ENCODE measurements at places on chromosomes 16 and 17. TPM values are rescaled to one million over a fixed set of nuclear protein-coding genes. Genes with fewer than 3 reads are reported as not detected.

DNA sequence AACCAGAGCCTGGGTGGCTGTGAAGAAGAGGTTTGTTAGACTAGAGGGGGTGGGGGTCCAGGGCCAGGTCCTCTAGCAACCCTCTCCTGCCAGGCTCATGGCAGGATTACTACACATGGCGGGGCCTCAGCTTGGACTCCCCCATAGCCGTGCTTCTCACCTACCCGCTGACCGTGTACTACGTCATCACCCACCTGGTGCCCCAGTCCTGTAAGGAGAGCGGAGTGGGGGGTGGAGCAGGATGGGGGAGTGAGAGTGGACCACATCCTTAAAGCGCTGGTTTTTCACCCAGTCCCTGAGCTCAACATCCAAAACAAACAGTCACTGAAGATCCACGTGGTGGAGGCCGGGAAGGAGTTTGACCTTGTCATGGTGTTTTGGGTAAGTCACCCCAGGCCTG is 4.2 kb upstream of the CXCL16 start:
- DNase-seq = no peak

SLC39A11 gene
- 7.9 TPM for total RNA-seq

CHST5 gene
- not detected for total RNA-seq

DNA sequence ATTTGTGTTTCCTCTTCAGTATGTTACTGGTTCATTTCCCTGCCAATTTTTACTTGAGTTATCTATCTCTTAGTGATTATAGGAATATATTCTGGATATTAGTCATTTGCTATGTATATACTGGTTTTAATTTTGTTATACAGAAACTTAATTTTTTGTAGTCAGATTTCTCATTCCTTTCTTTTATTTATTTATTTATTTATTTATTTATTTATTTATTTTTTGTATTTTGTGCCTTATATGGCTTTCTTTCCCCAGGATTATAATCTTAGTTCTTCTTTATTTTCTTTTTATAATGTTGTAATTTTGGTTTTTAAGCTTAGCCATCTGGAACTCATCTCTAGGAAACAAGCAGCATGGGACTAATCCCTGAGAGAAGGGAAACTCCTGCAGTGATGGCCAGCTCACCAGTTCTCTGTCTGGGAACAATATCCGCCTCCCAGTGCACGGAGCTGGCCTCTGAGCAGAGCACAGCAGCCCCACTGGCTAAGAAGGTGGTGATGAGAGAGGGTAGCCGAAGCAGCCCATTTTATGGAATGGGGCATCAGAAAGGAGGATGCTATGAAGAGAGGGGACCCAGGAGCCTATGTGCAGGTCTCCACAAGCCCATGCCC is 54.5 kb upstream of the ADORA2B start:
- DNase-seq = no peak

DNA sequence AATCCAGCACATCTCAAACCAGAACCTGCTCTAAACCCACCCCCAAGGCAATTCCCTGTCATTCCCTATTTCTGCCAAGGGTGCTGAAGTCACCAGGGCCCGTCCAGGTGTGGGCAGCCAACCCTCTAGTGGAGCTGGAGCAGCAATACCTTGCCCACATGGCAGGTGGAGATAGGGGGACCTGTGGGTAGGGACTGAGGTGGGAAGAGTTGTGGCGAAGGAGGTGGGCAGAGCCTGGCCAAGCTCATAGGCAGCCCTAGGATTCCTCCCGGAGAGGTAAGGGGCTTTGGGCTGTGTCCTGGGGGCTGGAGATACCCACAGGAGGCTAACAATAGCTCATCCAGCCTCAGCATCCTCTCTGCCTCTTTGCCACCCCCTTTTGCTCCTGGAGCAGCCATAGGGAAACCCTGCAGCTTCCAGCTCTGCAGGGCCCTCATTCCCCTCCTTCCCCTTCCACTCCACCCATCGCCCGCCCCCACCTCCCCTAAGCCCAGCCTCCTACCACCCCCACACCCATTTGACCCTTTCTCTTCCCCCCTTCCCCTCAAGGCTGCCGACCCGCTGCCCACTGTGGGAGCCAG is 30.4 kb upstream of the CRHR1 start:
- DNase-seq = no peak

- no peak for DNase-seq
Measured at GRCh38 chr16:75801307-75801706, 75.0 kb upstream of the CPHXL start.

DNA sequence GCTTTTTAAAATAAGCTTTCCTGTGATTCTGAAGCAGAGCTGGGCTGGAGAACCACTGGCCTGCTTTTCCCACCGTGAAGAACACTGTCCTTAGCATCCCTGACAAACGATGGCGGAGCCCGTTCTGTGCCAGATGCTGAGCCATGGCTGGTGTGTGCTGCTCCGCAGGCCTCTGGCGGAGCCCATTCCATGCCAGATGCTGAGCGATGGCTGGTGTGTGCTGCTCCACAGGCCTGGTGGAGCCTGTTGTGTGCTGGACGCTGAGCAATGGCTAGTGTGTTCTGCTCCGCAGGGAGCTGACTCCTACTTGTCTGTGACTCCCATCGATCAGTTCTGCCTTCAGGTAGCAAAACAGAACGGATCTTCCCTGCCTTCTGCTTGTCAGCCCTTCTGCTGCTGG is 4.3 kb downstream of the ENDOV start:
- DNase-seq = no peak

BCO1 gene
- total RNA-seq = not detected

- DNase-seq = no peak
Measured at GRCh38 chr16:85480727-85481101, 132.4 kb upstream of the GSE1 start.

FOXN1 gene
- total RNA-seq = not detected

- peak; percentile 92 for DNase-seq
Measured at GRCh38 chr16:15811481-15812400, 45.1 kb downstream of the MYH11 start.

DNA sequence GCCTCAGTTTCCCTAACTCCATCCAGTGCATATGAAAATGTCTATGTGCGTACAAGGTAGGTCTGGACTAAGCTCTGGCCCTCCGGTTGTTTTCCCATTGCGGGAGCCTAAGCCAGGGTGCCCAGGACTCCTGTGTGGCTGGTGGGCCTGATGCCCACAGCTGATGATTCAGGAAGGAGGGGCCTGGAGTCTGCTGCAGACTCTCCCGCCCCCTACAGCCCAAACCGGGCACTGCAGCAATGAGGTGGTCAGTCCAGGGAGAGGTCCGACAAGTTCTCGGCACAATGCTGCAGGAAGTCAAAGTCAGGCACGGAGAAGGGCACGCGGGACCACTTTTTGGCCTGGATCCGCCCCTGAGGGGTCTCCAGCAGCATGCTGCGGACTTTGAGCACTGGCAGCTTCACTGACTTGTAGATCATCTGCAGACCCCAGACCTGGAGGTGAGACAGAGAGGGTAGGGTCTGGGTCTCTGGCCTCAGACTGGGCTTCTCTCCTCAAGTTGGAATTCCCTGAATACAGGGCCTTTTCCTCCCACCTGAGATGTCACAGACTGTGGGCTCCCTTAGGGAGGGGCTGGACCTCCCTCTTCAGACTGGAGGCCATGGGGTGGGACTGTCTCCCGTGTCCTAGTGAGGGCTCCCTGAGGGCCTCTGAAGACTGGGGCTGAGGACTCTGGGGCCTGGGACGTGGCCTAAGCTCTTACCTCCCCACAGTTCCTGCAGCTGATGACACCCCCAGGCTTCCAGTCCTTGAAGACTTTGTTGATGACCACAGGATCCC is 3.4 kb upstream of the ZNF385C start:
- peak; percentile 51 for DNase-seq

PRPF8 gene
- 69.7 TPM for total RNA-seq

TP53TG3 gene
- total RNA-seq = 0.10 TPM

TEX14 gene
- not detected for total RNA-seq

GCSH gene
- total RNA-seq = 61.9 TPM

DNA sequence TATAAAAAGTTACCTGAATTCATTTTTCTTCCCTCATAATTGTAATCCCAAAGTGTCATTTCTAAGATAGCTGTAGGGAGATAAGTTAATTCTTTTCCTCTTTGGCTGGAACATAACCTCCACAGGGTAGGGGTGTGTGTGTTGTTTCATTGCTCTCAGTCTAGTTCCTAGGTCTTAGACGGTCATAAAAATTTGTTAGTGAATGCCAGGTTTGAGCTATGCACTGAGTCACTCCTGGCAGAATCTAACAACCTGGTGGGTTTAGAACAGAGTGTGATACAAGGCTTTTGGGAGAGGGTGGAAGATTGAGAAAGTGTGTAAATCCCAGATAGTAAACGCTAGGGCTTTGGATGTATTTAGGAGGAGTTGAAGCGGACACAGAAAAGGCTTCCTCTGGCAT is 894 bp upstream of the PHKG2 start:
- peak; percentile 22 for DNase-seq

RSPRY1 gene
- 42.0 TPM for total RNA-seq

METTL22 gene
- 14.8 TPM for total RNA-seq

DNA sequence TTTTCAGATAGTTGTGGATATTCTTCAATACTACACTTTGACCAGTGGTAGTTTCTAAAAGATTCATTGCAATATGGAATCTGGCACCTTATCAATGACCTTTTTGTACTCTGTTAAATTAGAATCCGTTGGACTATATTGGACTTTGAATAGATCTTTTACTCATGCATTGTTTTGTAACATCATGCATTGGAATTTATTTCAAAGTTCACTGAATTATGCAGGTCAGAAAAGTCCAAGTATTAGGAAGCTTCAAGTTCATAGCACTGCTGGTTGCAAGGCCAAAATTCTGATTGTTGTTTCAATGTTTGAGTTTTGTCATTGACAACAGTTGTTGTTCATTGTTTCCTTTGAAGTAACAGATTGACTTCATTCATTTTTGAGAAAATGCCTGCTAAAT is 7.9 kb upstream of the DHRS11 start:
- no peak for DNase-seq

DNA sequence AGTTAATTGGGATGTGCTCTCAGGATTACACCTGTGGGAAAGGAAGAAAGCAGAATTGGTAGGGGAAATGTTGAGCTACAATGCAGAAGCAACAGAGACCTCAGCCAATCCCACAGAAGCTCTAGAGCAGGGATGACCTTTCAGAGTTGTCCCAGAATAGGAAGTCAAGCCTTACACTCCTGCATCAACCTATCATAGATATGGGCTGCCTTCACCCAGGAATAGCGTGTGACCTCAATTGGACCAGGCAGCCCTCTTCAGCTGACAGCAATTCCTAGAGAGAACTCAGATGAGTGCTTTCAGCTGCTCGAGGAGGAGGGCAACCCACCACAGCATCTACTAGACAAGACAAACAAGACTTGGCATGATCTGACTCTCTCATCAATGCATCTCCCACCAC is 189.7 kb downstream of the TMEM132E start:
- DNase-seq = no peak

DNA sequence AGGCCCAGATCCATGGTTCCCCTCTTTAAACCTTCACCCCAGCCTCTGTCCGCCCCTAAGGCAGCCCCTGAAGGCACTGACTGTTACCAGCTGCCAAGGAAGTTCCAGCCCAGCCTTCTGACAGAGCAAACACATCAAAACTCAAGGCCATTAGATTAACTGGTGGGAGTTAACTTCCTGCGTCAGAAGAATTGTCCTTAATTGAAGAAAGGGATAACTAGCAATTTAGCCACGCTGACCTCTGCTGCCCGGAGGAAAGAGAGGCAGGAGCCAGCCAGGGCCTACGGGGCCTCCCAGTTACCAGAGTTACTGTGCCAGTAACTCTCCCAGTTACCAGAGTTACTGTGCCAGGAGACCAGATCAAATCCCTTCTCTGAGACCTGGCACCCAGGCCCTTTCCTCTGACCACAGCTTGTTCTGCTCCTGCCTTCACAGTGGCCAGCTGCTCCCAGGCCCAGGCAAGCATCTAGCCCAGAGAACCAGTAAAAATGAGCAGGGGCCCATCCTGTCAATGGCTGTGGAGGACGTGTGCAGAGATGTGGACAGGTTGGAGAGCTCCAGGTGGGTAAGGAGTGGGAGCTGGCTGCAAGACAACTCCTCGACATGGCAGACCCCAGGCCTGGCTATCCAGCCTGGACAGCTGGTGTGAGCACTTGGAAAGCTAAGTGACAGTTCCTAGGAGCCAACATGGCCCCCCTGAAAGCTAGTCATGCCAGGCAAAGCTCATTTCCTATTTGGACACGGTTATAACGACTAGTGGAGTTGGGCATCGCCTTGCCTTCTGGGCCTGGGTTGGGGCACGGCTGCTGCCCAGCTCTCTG is 2.8 kb upstream of the PITPNM3 start:
- DNase-seq = no peak

DNA sequence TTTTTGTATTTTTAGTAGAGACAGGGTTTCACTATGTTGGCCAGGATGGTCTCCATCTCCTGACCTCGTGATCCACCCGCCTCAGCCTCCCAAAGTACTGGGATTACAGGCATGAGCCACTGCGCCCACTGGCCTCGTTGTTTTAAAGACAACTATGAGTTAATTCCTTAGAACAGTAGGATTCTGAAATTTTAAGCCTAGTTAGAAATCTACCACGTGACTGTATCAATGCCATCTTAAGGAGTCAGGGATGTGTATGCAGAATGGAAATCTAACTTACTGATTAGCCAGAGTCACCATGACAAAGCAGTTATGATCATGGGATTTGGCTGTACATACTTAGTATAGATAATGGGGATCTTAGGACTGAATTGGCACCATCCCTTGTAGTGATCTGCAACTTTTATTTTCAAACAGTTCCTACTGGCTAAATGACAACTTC is 2.8 kb downstream of the CEP20 start:
- DNase-seq = no peak

RGS11 gene
- not detected for total RNA-seq

DNA sequence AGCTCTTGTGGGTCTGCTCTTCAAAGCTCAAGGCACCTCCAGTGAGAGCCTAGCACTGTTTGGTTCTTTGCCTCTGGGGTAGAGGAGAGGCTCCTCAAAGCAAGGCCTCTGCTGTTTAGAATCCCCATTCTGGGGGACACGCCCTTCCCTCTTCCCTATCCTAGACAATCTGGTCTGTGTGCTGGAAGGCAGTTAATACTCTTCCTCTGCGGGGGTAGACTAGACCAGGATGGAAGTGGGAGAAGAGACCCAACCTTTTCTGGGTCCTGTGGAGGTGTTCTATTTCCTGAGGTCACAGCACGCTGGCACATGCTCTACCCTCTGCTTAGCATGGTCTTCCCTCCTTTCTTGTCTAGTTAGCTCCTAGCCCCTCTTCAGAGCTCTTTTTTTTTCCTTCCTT is 7.7 kb downstream of the ERAL1 start:
- DNase-seq = no peak

CHST4 gene
- not detected for total RNA-seq

- DNase-seq = no peak
Measured at GRCh38 chr17:74027444-74027843, 176.0 kb upstream of the RPL38 start.

KRT39 gene
- total RNA-seq = 0.24 TPM

- DNase-seq = peak; percentile 46
Measured at GRCh38 chr16:79599837-79600637, 500 bp downstream of the MAF start.

- DNase-seq = peak; percentile 61
Measured at GRCh38 chr17:2214929-2215615, 88.5 kb downstream of the SMG6 start.

CA5A gene
- not detected for total RNA-seq

PRR35 gene
- total RNA-seq = not detected

ARHGAP44 gene
- total RNA-seq = 0.12 TPM

HOXB1 gene
- total RNA-seq = not detected

- peak; percentile 90 for DNase-seq
Measured at GRCh38 chr16:31880322-31880979, 6.8 kb downstream of the ZNF267 start.

GRCh38 chr16:58499615-58500351 is at the start of gene NDRG4:
TSS of gene NDRG4 (plus strand) at chr16:58500143. CDS start at chr16:58500249, 106 bp downstream.
- DNase-seq = peak; percentile 74
